T-helper 1 cell (primary cell): ENCODE measurements at places on chromosomes 2 and 18.

GRCh38 chr2:222837643-222838056 lies 23.2 kb upstream of the ACSL3 start:
- DNase-seq: no peak

GRCh38 chr2:165886487-165887146 lies 67.0 kb downstream of the TTC21B start:
- no peak for DNase-seq

DNA sequence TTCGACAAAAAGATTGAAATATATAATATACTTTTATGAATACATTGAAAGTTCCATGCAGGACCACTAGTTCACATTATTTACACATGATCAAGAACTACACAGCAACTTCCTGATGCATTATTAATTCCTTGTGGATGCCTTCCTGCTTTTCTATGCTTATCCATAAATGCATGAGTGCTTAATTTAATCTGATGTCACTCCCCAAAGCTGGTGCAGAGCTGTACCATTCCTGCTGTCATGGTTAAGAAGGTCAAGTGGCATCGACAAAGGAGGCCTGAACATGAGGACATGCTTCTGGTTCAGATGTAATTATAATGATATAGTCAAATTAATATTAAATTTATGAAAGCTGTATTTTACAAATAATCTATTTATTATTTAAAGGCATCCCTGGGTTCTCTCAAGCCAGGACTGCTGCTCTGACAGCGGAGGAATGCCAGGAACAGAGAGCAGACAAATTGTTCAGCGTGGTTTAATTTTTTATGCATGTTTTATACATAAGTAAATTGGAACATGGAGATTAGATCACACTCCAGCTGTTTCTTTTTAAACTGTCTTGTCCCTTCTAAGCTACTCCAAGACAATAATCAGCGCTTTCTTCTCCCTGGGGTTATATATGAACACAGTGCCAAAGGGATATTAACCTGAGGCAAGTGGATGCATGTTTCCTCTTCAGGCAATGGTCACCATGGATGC lies 307.3 kb upstream of the CNTNAP5 start:
- no peak for DNase-seq

DNA sequence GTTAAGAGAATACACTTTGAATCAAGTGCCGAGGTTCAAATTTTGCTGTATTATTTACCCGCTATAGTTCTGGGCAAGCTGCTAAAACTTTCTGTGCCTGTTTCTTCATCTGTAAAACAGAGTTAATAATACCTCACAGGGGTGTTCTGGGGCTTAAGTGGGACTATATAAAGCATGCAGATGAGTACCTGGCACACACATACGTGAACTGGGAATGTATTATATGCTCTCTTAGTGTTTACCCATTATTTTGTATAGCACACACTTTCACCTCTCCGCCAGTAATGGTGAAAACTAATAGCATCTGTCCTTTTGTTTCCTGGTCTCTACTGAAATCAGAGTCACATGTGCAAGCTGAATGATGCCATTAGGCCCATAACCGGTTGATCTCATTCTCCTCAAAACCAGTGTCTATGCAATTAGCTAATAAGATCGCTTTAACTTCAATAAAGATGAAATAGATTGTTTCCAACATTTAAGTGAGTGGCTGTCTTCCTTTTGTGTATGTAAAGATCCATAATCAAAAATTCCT lies 3.8 kb upstream of the CDKL4 start:
- no peak for DNase-seq

GRCh38 chr2:48781366-48781765 lies 25.8 kb upstream of the LHCGR start:
- DNase-seq: no peak

- no peak for DNase-seq
These were observed 90.3 kb upstream of the ST3GAL5 start for GRCh38 chr2:85978883-85979780.

DNA sequence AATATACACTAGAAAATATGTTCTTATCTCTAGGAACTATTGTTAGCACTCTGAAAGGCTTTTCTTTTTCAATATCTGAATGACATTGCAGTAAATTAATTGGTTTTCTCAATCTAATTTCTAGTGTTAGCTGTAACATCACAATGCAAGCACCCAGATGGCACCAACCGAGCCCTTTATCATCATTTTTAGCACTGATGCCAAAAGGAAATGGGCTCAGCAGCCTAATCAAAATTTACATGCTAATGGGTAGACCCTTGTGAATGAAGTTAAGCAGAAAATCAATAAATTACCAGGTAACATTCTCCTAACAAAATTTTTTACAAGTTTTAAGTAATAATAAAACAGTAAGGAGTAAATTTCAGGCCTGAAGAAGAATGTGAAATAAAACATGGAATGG lies 53.5 kb upstream of the PGAP1 start:
- DNase-seq: no peak

DNA sequence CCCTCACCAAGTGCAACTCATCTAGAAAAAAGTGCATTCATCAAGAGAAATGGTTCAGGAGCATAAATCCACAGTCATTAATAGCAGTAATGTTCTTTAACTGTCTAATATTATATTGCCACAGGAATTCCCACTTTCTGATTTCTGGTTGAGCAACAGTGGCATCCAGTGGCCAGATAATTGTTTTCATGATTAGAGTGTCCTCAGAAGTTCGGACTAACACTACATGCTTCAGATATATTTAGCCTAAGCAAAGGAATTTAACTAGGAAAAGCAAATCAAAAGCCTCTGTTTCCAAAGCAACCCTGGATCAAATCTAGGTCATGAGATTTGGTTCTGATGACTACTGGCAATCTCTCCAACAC lies 9.8 kb upstream of the ERBB4 start:
- no peak for DNase-seq

DNA sequence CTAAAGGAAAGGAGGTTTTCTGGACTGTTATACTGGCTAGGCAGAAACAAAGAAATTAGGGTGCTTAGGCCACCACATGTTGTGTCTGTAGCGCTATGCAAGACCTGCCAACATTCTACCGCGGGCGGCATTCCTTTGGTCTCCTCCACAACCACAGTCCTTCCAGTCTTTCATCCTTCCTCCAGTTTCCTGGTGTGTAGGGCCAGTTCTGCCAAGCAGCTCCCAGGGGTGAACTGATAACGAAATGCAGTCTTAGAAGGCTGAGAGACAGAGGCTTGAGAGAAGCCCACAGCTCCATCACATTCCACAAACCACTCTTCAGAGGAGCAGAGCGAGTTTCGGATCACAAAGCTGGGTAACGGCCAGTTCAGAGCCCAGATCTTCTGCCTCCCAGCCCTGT lies 19.5 kb upstream of the CXXC1 start:
- DNase-seq: no peak

GRCh38 chr2:161041356-161041755 lies 118.9 kb upstream of the TANK start:
- no peak for DNase-seq

- DNase-seq: no peak
These were observed 295.1 kb downstream of the CNTNAP5 start for GRCh38 chr2:124320051-124320688.

DNA sequence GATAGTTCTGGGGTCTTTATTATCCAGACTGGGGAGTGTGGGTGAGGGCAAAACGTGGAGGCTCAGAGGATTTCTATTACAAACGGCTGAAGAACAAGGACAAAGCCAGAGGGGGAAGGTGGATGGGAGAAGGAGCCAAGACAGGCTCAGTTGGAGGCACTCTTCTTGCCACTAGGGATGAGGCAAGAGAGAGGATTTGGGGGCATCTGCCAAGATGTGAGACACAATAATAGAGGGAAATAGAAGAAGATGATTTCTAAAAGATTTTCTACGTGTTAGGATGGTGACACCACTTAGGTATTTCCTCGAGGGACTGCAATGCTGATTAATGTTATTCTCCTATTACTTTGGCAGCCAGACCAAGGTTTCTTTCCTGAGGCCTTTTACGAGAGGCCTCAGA lies 71.8 kb downstream of the APOB start:
- DNase-seq: no peak

DNA sequence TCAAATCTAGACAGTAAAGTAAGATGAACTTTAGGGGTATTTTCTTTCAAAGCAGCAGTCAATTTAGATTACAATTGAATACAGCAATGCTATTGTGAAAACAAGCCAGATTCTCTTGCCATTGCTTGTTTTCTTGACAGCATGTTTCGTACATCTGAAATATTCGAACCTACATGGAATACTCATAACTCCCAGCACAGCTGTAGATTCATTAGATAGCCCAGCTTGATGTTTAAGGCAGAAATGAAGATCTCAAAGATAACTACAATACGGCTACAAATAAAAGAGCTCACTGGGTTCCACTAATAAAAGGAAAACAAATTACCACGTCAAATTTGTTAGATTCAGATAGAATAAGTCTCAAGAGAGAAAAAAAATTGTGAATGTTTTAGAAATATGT lies 208.8 kb downstream of the WDPCP start:
- DNase-seq: no peak

DNA sequence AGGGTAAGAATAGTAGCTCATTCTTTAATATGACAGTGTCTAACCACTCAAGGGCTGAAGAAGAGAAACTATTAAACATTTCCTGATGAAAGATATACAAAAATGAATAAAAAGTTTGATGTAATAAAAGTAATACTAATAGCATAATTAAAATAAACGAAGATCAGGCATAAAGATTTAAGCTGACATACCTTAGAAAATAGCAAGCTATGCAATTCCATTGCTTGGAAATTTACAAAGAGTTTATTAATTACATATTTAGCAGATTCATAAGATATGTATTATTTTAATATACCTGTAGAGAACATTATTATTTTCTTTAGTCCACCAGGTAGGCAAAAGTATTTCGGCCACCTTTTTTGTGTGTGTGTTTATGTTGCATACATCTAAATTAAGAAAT lies 229.4 kb downstream of the GCA start:
- no peak for DNase-seq

DNA sequence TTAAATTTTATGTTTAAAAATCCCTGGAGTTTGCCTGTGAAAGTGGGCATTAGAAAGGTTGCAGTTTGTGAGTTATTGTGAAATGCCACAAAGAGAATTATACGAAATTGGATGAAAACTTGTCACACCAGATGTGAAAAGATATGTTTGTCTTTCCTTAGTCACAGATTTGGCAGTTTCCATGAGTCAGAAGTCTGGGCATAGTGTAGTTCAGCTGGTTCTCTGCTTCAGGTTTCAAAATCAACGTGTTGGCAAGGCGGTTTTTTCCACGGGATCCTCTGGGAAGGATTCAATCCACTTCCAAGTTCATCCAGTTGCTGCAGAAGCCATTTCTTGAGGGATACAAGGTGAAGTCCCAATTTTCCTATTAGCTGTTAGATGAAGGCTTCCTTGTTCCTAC lies 658.0 kb upstream of the CDH2 start:
- DNase-seq: no peak

GRCh38 chr2:213733893-213734292 lies 449.6 kb downstream of the SPAG16 start:
- no peak for DNase-seq

DNA sequence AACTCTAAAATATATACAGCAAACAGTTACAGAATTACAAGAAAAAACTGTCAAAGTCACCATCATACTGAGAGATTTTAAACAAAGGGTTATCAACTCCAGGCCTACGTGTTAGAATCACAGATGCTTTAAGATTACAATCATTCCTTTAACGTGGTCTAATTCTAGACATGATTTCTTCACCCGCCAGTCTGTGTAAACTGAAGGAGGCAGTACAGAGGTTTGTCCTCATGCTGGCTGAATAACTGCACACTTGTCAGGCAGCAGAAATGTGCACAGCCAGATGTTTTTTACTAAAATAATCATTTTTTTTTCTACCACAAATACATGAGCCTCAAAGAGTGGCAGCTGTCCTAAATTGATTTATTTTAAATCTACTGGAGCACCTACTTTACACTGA lies 15.5 kb upstream of the NEURL3 start:
- no peak for DNase-seq

GRCh38 chr2:96138179-96139145 lies at the start of gene ASTL:
TSS of gene ASTL (minus strand) at chr2:96138502. CDS start at chr2:96138436, 66 bp downstream.
- peak; percentile 53 for DNase-seq

DNA sequence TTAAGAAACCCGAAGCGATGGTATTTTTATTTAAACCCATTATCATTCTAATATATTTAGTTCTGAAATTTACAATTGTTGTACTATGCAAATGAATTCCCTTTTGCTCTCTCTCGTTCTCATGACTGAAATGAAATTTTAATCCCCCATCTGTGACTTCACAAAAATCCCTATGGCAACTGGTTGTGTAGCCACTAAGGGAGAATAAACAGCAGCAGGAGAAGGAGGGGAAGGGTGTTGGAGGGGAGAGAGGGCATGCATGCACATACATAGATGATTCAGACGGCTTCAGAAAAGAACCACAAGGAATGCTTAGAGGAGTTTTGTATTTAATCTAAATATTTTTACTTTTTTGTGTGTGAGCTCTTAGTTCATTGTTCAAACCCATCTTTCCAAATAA lies 36.8 kb downstream of the CPS1 start:
- DNase-seq: no peak

GRCh38 chr2:136693966-136694365 lies 71.4 kb upstream of the THSD7B start:
- DNase-seq: no peak

DNA sequence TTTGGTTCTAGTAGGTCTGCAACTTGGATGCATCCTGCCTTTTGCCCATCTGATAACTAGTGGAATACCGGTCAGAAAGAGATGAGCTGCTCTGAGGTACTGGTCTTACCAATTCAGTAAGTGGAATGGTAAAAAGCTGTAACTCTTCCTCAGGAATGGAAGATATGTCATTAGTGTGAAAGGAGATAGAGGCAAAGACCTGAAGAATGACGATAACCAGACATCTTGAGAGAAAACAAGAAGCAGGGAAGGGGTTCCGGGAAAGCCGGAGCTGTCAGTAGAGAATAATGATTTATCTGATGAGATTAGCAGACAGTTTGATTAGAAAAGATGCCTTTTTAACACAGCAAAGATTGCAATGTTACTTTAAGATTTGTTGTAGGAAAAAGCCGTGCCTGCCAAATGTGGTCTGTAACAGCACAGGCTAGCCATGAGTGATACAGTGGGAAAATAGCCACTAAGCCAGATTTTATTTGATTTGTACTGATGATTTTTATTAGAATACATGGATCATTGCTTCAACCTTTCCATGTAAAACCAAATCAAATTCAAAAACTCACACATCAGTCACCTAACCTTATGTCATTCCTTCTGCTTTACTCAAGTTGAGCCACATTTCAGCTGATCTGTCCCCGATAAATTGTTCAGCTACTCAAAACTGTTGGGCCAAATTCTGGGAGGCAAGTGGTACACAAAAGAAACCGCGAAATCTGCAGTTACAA lies 110.0 kb downstream of the TCF4 start:
- DNase-seq: no peak

- DNase-seq: no peak
These were observed 31.8 kb downstream of the TDRD15 start for GRCh38 chr2:21155365-21156136.

- DNase-seq: no peak
These were observed 7.7 kb downstream of the APLF start for GRCh38 chr2:68475110-68475509.
